K562 (cell line): ENCODE measurements at places on chromosomes 16 and 17. TPM values are rescaled to one million over a fixed set of nuclear protein-coding genes. Genes with fewer than 3 reads are reported as not detected.

DNA sequence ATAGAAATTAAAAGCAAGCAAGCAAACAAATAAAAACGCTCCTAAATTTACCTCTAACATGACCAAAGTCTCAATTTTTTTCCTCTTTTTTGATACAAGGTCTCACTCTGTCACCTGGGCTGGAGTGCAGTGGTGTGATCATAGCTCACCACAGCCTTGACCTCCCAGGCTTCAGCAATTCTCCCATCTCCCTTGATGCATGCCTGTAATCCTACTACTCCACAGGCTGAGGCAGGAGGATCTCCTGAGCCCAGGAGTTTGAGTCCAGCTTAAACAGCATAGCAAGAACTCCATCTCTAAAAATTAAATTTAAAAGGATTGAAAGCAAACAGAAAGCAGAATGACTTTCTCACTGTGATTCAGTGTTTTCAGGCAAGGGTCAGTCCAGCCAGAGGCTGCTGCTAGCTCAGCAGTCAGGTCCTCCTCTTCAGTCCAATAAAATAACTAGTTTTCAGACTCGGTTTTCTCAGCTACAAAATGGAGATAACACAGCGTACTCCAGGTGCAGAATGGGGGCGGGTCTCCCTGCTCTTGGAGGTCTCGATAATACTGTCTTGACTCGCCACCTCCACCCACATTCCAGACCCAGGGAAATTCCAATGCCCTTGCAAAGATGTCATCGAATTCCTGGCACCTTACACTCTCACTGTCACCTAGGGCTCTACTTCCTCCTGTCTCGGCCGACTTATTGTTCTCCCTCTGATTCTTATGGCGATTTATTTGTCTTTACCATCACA lies 20.7 kb upstream of the MRTFB start:
- DNase-seq, result no peak

The CLDN7 gene
- 9.1 and 13.7 TPM in 2 replicates for total RNA-seq

- DNase-seq, result no peak
Observed at GRCh38 chr17:27984816-27985215, 57.7 kb upstream of the NLK start.

- DNase-seq, result no peak
Observed at GRCh38 chr17:33328129-33328528, 35.0 kb upstream of the ASIC2 start.

- DNase-seq, result no peak
Observed at GRCh38 chr17:31422443-31422842, 31.0 kb downstream of the RAB11FIP4 start.

The GUCY2D gene
- not detected in 2 replicates for total RNA-seq
